ENCODE measurements at places on chromosomes 2 and 18.

DNA sequence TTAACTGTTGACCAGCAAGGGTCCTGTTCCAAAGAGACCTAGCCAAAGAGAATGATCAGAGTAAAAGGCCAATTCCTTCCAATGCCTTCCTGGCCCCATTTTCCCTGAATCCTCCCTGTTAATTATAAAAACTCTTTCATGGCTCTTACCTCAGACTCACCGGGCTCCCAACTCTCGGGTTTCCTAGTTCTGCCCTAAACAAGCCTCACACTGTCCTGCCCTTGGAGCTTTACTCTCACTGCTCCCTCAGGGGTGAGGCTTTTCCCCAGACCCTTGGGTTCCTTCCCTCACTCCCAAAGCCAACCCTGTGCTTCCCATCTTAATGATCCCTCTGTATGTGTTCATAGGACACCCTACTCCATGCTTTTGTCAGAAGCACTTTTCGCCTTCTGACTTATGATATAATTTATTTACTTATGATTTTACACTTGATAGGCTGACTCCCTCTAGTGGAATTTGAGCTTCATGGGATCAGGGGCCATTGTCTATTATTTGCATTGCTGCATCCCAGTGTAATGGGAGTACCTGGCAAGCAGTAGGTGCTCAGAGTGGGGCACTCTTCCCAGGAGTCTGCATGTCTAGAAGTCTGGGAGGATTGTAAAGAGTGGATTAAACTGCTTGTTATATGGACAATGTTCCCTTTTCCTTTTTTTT, 29.9 kb upstream of the ZNG1B start:
- no peak for DNase-seq

- no peak for DNase-seq
These were observed 63.8 kb downstream of the SOWAHC start for GRCh38 chr2:109677835-109678580.

DNA sequence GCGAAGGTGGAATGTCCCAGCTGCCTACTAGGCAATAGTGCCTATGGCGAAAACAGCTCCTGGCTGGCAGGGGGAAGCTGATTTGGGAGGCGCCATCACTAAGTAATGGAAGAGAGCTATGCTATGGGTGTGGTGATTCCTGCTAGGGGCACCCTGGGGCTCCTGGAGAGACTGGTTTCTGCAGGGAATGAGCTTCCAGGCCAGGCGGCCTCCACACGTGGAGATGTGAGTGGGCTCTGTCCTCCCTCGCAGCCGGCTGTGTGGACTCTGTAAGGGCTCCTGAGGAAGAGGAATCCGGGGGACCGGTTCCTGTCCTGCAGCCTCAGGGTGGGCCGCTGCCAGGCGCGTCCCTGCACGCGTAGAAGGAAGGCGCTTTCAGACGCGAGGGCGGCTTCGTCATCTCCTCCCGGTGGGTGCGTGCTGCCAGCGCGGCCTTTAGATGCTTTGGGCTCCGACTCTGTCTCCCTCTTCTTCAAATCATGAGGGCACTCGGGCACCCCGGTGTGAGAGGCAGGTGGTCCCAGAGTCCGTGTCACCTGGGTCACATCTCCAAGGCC, 55.5 kb upstream of the ANKRD62 start:
- no peak for DNase-seq

DNA sequence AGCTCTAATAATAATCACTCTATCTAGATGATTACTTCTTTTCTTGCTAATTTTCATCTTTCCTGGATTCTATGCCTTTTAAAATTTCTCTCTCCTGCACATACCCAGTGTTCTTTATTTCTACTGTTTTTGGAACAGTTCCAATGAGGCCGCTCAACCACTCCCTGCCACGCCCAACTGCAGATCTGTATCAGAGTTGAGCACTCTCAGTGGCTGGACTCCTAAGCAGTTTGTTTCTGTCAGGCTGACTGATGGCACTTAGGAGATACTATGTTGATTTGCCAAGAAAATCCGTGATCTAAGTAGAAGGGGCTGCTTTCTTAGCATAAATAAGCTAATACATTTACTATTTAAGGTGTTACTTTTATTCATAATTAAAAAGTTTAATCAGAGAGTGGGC, 192.8 kb downstream of the ARHGAP15 start:
- no peak for DNase-seq

- no peak for DNase-seq
These were observed 16.7 kb downstream of the PKDCC start for GRCh38 chr2:42064417-42064942.

- no peak for DNase-seq
These were observed 509.5 kb downstream of the PARD3B start for GRCh38 chr2:205054789-205055188.

DNA sequence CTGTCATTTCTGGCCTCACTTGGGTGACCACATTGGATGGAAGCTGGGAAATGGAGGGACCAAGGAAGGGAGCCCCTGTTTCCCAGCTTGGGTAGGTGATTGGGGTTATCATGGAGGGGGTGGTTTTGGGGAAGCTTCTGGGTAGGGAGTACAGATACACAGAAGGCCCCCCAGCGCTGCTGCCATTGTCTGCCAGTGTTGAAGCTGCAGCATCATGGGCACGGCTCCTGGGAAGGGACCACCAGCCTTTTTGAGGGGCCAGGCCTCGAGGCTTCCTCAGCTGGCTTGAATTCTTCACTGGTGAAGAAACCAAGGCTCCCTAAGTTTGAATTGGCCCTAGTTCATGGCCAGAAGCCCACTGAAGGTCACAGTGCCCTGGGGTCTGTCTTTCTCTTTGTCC, 25.2 kb downstream of the SH3RF3 start:
- DNase-seq, result no peak

DNA sequence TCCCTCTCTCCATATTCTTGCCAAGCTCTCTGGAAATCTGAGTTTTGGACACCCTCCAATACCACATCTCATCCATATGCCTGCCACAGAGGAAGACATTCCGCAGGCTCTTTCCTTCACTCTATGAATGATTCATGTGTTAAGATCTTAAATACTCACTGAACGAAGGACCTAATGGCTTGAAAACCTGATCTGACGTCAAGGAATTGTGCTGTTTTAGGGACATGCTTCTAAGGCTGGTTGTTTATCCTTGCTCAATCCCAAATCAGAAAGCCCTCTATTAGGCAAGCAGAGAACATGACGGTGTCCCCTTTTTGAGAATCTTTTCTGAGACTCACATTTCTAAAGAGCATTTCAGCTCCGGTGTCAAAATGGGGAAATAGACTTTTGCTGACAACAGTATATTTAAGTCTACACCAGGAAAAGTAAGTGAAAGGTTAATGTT, 83.7 kb upstream of the GALNT5 start:
- no peak for DNase-seq

- DNase-seq, result no peak
These were observed 68.8 kb downstream of the HNRNPLL start for GRCh38 chr2:38533757-38534545.

GRCh38 chr2:25078170-25079049, 36.5 kb downstream of the EFR3B start:
- DNase-seq, result no peak

DNA sequence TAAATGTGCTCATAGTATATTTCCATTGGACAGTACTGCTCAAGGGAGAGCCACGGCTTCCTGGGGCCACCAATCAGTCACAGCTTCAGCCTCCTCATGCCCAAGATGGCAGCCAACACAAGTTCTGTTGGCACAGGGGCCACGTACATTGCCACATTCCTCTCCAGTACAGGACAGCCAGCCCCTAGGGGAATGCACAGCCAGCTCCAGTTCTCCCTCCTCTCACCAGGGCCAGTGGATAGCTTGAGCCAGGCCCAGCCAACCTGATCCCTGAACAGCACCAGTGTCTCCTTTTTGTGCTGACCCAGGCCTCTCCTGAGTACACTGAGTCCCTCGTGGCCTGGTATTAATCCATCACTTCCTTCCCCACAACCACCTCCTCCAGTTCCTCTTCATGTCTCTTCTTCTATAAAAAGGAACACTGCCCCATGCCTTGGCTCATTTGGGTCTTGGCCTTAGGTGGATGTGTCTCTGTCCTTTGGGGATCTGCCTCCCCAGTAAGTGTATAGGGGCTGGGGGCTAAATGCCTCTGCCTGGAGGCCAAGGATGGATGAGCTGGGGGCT, 168.7 kb downstream of the TNS1 start:
- no peak for DNase-seq

- DNase-seq, result no peak
These were observed 35.7 kb upstream of the GPR155 start for GRCh38 chr2:174522553-174522952.

DNA sequence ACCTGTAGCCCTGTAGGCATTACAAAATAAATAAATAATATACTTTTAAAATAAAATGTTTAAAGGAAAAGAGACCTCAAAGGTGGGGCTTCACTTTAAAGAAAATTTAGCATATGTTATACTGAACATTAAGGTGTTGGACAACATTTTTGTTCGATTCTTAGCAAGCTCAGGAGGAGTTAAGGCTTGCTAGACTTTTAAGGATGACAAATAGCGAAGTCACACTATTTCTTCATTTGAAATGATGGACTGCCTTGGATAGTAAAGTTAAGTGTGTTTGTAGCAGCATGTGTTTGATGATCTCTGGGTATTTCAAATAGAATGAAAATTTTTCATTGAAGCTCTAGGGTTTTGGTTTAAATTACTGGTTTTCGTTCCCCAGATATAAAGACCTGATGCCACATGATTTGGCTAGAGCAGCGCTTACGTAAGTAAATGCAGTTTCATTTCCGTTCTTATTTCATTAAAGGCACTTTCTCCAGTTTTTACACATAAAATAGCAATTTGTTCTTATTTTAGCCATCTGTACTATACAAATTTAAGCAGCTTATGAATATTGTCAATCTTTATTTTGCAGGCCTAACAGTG, 24.9 kb downstream of the HADHB start:
- no peak for DNase-seq

DNA sequence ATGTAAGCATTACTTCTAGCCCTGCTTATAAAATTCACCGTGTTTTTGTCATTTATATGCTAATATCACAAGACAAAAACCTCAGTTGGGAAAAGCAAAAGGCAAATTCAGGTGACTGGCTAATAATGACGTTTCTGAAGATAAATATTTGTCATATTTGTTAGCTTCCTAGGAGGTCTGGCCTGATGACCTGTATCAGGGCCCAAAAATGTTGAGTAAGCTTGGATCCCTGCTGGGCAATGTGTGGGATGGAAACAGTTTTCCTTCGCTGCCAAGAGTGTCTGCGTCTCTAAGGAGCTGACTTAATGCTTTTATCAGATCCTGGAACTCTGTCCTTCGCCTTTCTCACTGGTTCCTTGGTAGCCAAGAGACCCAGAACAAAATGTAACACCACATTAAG, 230.1 kb upstream of the PXDN start:
- no peak for DNase-seq

DNA sequence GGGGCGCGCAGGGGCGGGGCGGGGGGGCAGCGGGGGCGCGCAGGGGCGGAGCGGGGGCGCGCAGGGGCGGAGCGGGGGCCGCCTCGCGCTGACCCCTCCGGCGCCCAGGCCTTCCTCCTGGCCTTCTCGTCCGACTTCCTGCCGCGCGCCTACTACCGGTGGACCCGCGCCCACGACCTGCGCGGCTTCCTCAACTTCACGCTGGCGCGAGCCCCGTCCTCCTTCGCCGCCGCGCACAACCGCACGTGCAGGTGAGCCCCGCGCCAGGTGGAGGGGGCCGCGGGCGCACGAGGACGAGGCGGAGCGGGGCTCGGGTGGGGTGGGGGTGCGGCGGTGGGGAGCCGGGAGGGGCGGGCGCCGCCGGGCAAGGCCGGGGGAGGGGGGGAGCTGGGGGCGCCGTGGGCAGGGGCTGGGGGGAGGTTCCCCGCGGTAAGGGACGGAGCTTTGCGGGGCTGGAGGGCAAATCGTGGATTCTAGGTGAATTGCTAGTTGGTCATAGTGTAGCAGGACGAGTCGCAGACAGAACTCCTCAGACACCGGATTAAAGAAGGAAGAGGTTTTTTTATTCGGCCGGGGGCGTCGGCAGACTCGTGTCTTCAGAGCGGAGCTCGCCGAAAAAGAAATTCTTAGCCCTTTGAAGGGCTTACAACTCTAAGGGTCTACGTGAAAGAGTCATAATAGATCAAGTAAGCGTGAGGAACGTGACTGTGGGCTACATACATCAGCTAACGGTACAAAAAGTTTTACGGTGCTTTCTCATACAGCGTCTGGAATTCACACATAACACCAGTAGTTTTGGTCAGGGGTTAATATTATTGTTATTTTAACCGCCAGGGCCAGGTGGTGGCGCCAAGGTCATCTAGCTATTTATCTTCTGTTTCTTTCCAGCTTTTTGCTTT, 29.9 kb downstream of the ANO7 start:
- DNase-seq, result no peak

- no peak for DNase-seq
These were observed 65.3 kb downstream of the HAUS1 start for GRCh38 chr18:46169464-46169941.

- no peak for DNase-seq
These were observed 1224.8 kb upstream of the ZEB2 start for GRCh38 chr2:145744541-145745386.

GRCh38 chr2:178811901-178812300, 4.7 kb upstream of the TTN start:
- no peak for DNase-seq

DNA sequence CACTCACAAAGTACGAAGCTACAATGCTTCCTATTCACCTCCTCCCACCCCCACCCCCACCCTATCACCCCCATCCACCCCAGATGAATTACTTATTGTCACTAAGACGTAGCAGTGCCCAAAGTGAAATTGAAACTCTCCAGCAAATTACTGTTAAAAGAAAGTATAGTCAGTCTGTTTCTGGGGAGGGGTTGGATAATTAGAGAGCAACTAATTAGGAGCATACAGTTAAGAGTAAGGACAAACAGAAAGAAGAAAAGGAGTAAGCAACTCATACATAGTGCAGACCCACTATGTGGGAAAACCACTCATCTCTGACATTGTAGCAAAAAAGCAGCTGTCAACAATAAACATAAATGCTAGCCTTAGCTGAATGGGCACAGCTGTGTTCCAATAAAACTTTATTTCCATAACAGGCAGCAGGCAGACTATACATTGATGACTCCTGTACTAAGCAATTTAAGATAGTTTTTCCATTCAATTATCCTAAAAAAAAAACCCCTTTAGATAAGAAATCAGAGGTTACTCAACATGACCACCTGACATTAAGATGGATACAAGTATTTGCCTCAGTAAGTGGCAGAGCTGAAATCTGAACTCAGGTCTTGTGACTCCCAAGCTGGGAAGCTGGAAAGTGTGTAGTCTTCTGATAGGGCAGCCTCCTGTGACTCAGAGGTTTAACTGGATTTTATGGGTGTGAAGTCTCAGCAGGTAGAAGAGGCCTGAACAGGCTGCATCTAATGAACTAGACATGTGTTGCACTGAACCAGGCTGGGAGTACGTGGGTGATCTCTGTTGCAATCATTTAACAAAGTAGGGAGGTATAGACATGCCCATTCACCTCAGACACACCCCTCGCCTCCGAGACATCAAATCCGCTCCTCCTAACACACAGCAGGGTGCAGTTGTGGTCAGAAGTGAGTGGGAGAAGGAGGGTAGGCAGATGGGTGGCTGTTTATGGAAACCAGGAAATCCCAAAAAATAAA, 171.8 kb upstream of the KLF7 start:
- DNase-seq, result no peak

- DNase-seq, result no peak
These were observed 8.9 kb downstream of the BOLA3 start for GRCh38 chr2:74138600-74139323.

GRCh38 chr2:173145454-173145853, 69.8 kb downstream of the MAP3K20 start:
- no peak for DNase-seq

- no peak for DNase-seq
These were observed 237.4 kb downstream of the CAMKMT start for GRCh38 chr2:44599130-44599529.

Measured in stimulated activated CD8-positive, alpha-beta memory T cell treated with anti-CD3 and anti-CD28 coated beads, Interleukin-12 subunit alpha, Interleukin-12 subunit beta, amount 100 ng/mL, for 4 hours (primary cell).